Renal cortical epithelial cell (primary cell): ENCODE measurements at places on chromosomes 11 and 22.

- no peak for DNase-seq
Observed at GRCh38 chr22:42384506-42384905, 47.7 kb downstream of the NFAM1 start.

- DNase-seq = no peak
Observed at GRCh38 chr22:43643387-43643786, 168.7 kb downstream of the EFCAB6 start.

DNA sequence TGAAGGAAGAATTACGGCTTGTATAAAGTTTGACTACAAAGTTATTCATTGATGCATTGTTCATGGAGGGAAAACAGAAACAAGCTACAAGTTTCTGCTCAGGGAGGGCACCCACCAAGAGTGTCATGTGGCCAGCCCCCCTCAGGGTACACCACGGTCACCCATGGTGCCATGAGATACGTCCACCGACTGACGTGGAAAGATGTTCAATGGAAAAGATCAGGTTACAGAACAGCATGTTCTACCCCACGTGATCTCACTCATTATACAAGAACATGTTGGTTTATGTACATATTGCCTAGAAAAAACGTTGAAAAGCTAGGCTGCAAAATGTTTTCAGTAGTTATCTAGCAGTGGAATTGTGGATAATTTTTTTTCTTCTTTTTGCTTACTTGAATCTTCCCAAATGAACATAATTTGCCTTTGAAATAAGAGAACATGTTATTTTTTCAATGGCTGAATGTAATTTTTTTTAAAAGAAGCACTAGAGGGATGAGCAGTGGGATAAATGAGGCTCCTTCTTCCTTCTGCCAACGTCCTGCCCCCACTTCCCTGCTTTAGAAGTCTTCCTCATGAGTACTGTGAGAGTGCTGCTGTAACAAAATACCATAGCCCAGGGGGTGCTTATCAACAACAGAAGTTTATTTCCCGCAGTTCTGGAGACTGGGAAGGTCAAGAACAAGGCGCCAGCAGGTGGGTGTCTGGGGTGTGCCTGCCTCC lies 22.5 kb downstream of the RCN1 start:
- DNase-seq = peak; percentile 48

GRCh38 chr22:39990686-39991085 lies 4.1 kb upstream of the FAM83F start:
- no peak for DNase-seq

DNA sequence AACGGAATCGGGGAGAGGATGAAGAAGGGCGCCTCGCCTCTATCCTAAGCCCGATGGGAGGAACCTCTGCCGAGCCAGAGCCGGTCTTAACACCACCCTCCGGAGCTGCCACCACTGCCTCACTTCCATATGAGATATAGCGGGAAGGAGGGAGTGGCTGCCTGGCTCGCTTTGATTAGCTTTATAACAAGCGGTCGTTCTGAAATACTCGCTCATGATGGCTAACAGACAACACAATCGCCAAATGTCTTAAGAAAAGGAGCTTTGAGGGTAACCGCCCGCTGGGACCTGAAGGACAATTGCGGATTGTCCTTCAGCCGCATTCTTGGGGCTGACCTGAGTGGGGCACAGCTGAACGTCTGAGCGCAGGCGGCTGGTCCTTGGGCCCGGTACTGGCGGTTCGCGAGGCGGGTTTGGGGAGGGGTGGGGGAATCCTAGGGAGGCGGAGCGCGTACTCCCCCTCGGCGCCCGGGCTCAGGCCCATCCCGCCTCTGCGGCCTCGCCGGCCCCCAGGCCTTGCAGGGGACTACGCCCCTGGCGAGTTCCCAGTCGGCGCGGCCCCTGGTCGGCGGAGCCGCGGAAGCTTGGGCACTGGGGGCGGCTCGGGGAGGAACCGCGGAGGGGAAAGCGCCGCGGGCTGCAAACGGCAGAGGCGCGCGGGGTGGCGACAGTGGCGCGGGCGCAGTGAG lies at the start of gene PLAAT5:
Gene PLAAT5 (minus strand): TSS at position 617 of the 689 bp plus-strand sequence. CDS start 133 bp downstream, at position 484.
- no peak for DNase-seq

DNA sequence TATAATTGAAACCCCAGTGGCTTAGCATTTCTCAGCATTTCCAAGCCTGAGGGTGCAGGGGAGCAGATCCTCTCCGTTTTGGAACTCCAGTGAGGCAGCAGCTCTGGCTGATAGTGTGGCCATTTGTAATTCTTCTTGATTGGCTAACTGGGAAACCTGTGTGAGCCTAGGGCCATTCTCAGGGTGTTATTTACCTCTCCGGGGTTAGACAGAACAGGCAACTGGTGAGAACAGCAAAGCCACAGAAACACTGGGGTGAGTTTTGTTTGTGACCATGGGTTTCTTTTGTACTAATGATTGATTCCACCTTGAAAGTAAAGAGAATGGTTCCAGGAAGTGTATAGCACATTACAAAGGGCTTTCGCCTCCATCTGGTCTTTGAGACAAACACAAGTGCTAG lies 2.4 kb upstream of the OR4X2 start:
- DNase-seq = no peak

GRCh38 chr11:65787649-65788622 lies 1.1 kb downstream of the OVOL1 start:
- no peak for DNase-seq

DNA sequence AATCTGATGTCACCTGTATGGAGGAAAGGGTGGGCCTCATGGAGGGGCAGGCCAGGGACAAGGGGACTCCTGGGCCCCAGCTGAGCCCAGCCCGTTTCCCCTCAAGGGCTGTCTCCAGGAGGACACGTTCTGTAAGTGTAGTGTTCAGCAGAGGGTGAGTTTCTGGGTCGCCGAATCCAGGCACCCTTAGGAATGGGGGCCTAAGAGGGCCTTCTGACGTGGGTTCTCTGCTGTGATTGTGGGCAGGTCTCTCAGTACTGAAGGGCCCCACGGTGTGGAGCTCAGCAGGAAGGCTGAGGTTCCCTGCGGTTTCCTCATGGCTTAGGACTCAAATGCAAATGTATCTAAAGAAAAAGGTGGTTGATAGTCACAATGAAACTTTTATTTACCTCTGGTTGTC lies 6.5 kb downstream of the PTDSS2 start:
- no peak for DNase-seq

DNA sequence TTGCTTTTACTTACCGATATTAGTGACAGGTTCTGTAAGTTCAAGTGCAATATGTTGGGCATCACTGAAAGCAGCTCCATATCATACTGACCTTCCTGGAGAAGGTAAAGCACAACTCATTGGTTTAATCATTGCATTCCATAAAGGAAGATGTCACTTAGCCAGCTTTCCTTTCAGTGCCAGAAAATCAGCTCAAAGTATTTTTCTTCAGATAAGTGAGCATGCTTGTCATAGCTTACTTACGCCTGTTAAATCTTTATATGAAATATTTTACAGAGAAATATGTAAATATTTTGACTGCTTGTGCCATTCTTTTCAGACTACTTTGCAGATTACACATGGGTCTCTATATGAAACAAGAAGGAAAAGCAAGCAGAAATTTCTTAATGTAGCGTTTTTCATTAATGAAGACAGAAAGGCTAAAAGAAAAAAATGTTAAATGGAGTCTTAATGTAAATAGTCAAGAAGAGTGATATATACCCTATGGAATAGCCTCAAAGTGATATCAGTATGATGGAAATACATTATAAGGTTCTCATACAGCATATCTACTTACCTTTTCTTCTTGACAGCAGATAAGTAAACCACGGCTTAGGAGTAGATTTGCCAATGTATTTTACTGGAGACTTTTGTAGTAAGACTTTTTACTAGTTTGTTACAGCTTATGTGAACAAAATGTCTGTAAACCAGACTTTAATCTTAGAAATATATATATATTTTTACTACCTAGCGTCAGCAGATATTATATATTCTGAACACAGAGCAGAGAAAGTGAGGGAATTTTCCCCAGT lies 649.7 kb downstream of the METTL15 start:
- DNase-seq = no peak

GRCh38 chr11:85685820-85686459 lies at the start of gene CCDC89:
TSS of gene CCDC89 (minus strand) at chr11:85686195. CDS start at chr11:85686130, 65 bp downstream.
- peak; percentile 98 for DNase-seq

GRCh38 chr22:40210818-40211217 lies 33.1 kb downstream of the TNRC6B start:
- DNase-seq = no peak

DNA sequence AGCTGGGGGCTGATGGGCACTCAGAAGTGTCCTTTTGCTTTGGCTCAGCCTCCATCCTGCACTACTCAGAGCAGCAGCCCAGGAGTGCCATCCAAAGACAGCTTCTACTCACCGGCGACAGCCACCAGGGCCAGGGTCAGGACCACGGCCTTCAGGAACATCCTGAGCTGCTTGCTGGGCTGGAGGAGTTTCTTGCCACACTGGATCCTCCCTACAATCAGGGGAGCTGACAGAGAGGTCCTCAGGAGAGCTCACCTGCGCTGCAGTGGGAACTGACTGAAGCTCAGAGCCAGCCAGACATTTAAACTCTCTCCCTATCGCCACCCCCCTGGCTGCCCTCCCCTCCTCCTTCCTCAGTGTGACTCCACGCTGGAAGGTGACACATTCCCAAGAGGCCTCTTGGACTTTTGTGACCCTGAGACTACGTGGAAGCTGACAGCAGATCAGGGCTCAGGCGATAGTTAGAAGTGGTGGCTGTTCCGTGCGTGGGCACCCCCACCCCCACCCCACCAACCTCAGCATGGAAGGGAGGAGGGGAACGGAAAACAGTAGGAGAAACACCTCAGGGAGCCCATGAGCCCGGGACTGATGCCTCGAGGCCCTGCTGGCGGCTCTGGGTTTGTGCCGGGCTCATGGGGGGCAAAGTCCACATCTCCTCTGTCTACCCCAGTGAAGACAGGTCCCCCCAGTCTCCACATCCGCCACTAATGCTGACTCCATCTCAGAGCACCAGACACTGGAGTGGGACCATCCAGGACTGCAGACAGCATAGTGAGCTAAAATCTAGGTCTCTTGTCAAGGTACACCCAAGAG lies at the start of gene APOA4:
Gene APOA4 (minus strand): TSS at position 274 of the 813 bp plus-strand sequence. CDS start 113 bp downstream, at position 161.
- no peak for DNase-seq

DNA sequence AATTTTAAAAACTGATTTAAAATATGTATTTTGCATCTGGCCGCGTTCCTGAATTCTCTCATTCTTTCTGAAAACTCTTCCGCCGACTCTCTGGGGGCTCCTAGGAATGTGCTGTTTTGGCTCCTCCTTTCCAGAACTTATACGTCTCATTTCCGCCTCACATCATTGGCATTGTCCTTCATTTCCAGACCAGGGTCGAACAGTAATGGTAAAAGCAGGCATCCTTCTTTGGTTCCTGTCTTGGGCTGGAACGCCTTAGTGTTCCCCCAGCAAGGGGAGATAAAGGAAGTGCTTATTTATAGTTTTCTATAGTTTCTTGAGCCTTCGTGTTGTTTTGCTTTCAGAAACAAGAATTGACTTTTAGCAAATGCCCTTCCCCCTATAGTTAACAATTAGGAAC lies 10.9 kb upstream of the TNNT3 start:
- no peak for DNase-seq

- DNase-seq = no peak
Observed at GRCh38 chr11:120335556-120335907, 681 bp upstream of the ARHGEF12 start.

DNA sequence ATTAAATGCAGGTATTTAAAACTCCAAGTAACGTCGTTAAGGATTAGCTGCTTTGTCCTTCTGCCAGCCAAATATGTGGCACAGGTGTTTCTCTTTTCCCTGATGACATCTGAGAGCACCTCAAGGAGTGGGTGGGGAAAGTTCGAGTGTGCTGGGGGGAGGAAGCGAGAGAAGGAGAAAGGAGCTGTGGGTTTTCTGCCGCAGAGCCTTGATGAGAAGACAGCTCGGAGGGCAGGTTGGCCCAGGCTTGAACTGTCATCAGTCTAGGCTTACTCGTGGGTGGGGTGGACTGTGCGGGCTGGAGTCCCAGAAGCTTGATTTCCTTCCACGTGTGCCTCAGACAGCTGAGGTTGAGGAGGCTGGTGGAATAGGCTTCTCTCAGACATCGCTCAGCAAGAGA lies 15.2 kb upstream of the SORL1-AS1 start:
- DNase-seq = no peak

DNA sequence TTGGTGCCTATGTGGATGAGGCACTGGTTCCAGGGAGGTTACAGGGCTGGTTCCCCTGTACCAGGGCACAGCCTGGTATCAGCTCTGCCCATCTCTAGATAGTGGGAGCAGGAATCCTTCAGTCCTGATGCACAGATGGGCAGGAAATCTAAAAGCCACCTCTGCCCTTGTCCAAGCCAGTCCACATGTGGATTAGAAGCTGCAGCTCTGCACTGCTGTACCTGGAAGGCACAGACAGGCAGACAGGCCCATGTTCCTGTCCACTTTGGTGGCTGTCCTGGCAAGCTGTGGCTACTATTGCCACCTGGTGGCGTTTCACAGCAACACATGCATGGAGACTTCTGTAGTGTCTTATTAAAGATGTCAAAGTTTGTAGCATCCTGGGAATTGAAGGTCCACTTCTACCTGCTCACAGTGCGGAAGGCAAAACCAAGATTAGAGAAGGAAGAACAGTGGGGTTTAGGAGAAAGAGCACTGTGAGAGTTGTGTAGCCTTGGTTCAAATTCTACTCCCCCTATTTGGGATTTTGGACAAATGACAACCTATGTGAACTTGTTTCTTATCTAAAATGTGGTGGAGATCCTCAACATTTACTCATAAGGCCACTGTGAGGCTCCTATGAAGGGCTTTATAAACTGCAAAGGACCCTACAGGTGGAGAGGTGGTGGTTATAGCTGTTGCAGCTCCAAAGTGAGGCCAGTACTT lies 30.1 kb downstream of the NAV2 start:
- peak; percentile 73 for DNase-seq

DNA sequence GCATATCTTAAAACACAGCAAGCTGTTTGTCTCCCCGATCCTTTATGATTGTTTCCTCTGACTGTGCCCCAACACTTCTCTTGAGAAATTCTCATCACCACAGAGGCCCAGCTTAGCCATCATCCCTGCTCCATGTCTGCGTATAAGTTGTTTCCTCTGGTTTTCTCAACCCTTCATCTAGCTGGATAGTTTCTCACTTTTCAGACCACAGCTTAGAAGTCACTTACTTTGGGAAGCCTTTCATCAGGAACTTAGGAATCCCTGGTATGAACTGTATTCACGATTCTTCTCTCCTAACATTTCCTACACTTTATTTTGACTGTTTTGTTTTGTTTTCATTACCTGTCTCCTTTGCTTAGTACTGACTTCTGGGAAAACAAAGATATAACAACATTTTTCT lies 295.2 kb downstream of the GUCY1A2 start:
- no peak for DNase-seq

DNA sequence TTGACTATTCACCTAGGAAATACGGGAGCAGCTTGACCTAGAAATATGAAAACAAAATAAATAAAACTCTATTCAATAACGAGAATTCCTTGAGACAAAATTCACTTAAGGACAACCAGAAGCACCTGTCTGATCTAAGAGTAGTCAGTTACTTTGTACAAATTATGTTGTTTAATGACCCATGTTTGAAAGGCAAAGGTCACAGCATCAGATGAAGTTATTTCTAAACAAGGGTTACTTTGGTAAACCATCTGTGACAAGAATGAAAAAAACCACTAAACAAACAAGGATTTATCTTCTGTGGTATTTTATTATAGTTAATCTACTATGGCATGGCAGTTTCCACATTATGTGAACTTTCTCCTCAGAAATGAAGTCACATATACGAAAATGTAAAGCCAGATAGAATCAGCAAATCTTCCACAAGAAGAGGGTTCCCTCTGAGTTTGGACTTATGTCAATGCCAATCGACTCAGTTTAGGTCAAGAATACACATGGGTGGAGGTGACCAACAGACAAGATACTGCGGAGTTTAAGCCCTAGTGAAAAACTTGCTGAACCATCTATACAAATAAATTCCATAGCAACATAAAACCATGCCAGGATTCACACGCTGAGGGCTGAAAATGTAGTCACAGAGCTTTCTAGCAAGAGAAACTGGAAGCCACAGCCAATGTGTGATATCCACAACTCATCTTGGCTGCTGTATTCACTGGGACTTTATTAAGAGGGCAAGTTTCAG lies 53.4 kb downstream of the NCAPD3 start:
- DNase-seq = peak; percentile 23

- peak; percentile 42 for DNase-seq
Observed at GRCh38 chr11:20158597-20159257, 1.5 kb downstream of the DBX1 start.
